ENCODE measurements at places on chromosomes 3 and 15. TPM values are rescaled to one million over a fixed set of nuclear protein-coding genes. Genes with fewer than 3 reads are reported as not detected.

DNA sequence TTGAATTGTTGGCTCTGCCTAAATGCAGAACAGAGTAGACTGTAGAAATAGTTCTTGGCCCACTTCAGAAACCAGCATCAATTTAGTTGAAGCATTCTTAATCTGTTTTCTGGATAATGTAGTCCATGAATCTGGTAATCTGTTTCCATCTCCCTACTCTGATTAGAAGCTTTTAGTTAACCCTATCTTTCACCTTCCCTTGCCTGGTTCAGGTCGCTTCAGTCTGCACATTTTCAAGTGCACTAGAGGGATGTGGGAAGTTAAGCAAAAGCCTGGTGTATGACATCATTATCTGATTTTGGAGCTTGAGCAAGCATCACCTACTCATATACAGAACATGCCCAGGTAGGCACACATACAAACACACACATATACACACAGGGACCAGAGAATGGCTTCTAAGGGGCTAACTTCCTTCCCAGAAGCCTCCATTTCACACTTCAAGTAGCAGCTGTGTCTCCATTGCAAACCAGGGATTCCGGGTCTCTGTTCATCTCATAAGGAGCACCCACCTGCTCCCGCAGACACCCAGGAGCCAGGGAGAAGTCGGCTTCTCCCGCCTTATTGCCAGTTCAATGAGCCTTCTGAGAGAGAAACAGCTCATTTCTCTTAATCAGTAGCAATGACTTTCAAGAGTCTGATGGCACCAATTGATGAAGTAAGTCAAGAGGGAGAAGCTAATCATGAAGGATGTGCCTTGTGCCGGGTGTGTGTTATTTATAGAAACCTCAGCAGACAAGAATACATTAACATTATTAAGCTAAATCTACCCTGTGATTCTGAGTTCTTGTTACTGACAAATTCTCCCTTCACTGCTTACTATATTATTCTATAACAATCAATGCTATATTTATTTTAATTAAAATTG lies 347.9 kb upstream of the STAC start:
- no peak overlapping the region for H3K27ac ChIP-seq
- no peaks in the 10 kb centered on the region for H3K27me3 ChIP-seq
- H3K36me3 ChIP-seq = no peaks in the 10 kb centered on the region
- H3K4me1 ChIP-seq = no peaks in the 10 kb centered on the region
- no peak overlapping the region for H3K4me3 ChIP-seq

DNA sequence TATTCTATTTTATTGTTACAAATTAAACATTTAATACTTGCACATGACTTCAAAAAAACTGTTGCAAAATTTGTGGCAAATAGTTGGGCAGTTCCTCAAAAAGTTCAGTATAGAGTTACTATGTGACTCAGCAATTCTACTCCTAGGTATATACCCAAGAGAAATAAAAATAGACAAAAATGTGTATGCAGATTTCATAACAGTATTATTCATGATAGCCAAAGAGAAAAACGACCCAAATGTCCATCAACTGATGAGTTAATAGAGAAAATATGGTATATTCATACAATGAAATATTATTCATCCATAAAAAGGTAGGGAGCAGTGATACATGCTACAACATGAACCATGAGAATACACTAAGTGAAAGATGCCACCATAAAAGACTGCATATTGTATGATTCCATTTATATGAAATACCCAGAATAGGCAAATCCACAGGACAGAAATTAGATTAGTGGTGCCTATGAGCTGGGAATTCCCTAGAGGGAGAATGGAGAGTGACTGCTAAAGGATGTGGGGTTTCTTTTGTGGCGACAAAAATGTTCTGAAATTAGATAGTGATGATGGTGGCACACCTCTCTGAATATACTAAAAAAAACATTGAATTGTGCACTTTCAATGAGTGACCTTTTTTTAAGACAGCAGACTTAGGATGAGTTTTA lies 31.6 kb upstream of the CLASP2 start:
- no peaks in the 10 kb centered on the region for H3K27me3 ChIP-seq
- no peak for DNase-seq
- H3K4me3 ChIP-seq = no peak overlapping the region

- H3K27ac ChIP-seq = no peak overlapping the region
- DNase-seq = no peak
- H3K36me3 ChIP-seq = no peaks in the 10 kb centered on the region
Observed at GRCh38 chr3:23834082-23834870, 28.5 kb downstream of the UBE2E1 start.

- H3K27me3 ChIP-seq = no peaks in the 10 kb centered on the region
- peak overlapping the region; percentile 65 for H3K27ac ChIP-seq
- no peak for DNase-seq
- H3K36me3 ChIP-seq = no peaks in the 10 kb centered on the region
Observed at GRCh38 chr3:4351164-4351855, 48.1 kb downstream of the SETMAR start.

DNA sequence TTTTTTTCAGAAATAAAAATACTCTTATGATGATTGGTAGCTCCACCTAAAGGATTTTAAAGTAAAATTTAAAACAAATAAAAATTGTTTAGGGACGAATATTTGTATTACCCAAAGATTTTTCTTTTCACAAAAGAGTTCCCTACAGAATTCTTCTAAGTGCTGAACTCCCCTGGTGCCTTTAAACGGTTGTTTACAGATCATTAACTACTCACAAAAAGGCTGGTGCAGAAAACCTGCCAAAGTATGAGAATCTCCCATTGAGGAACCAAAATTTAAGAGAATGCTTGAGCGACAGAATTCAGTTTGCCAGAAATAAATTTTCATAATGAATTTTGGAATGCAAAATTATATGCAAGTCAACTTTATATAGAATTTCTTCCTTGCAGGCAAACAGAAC lies 497.8 kb upstream of the NR2F2 start:
- no peak for DNase-seq
- no peaks in the 10 kb centered on the region for H3K27me3 ChIP-seq
- H3K36me3 ChIP-seq = no peaks in the 10 kb centered on the region
- H3K27ac ChIP-seq = no peak overlapping the region
- H3K4me1 ChIP-seq = no peaks in the 10 kb centered on the region
- H3K4me3 ChIP-seq = no peak overlapping the region

GRCh38 chr3:128984596-128984995 lies 9.3 kb downstream of the CFAP92 start:
- H3K4me1 ChIP-seq = no peaks in the 10 kb centered on the region
- H3K36me3 ChIP-seq = no peaks in the 10 kb centered on the region
- H3K4me3 ChIP-seq = no peak overlapping the region
- H3K27me3 ChIP-seq = no peaks in the 10 kb centered on the region

GRCh38 chr3:135218304-135218703 lies 423.2 kb downstream of the EPHB1 start:
- H3K36me3 ChIP-seq = no peaks in the 10 kb centered on the region
- H3K4me3 ChIP-seq = no peak overlapping the region
- H3K4me1 ChIP-seq = no peaks in the 10 kb centered on the region
- no peak for DNase-seq

- H3K27ac ChIP-seq = no peak overlapping the region
- no peaks in the 10 kb centered on the region for H3K4me1 ChIP-seq
- no peak for DNase-seq
- H3K36me3 ChIP-seq = no peaks in the 10 kb centered on the region
Observed at GRCh38 chr3:60775985-60776384, 475.3 kb downstream of the FHIT start.

GRCh38 chr3:150238048-150238802 lies 169.9 kb upstream of the TSC22D2 start:
- peak overlapping the region; percentile 72 for H3K27ac ChIP-seq
- no peak for DNase-seq
- H3K4me3 ChIP-seq = no peak overlapping the region
- peaks cover 71% of the 10 kb centered on the region for H3K4me1 ChIP-seq

DNA sequence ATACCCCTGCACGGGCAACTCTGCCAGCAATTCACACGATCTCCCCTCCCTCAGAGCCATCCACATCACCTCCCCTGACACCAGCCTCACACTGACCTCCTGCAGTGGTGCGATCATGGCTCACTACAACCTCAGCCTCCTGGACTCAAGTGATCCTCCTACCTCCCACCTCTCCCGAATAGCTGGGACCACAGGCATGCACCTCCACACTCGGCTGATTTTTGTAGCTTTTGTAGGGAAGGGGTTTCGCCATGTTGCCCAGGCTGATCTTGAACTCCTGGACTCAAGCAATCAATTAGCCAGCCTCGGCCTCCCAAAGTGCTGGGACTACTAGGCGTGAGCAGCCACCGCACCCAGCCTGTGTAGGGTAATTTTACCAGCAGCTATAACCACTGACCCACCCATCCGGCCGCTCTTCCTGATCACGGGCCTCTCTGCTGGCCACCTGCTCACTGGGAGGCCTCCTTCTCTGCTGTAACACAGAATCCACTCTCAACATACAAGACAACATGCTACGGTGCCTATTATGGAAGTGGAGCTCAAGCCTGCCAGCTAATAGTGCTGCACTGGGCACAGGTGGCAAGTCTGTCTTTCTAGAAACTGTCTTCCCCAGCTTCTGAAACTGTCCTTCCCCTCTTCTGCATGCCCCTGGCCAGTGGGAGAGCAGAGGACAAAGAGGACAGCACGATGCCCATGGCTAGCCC lies 4.6 kb downstream of the GP9 start:
- DNase-seq = no peak
- H3K36me3 ChIP-seq = no peaks in the 10 kb centered on the region
- peaks cover 7% of the 10 kb centered on the region for H3K4me1 ChIP-seq
- no peaks in the 10 kb centered on the region for H3K27me3 ChIP-seq
- H3K27ac ChIP-seq = no peak overlapping the region

DNA sequence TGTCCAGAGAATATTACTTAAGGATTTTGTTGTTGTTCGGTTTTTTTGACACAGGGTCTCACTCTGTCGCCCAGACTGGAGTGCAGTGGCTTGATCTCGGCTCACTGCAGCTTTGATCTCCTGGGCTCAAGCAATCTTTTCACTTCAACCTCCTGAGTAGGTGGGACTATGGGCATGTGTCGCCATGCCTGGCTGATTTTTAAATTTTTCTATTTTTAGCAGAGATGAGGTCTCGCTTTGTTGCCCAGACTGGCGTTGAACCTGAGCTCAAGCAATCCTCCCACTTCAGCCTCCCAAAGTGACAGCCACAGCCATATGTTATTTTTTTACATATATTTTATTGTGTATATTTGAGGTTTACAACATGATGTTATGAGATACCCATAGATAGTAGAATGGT lies 86.8 kb upstream of the UMPS start:
- H3K27me3 ChIP-seq = no peaks in the 10 kb centered on the region
- H3K4me1 ChIP-seq = no peaks in the 10 kb centered on the region

DNA sequence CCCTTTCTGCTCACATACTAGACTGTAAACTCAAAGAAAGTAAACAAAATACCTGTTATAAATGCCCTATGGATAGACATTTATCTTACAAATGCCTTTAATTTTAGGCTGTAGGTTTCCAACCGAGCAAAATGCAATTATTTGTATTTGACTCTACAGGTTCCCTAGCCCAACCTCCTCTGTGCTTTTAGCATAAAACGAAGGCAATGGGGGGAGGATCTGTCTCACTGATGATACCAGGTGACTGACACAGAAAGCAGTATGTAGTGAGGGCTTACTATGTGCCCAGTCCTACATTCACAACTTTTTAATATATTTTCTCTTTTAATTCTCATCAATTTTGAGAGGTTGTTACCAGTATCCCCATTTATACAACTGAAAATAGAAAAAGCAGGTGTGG lies 87.4 kb downstream of the OXNAD1 start:
- H3K27ac ChIP-seq = no peak overlapping the region
- no peaks in the 10 kb centered on the region for H3K27me3 ChIP-seq
- no peak for DNase-seq
- peaks cover 6% of the 10 kb centered on the region for H3K36me3 ChIP-seq
- H3K4me1 ChIP-seq = no peaks in the 10 kb centered on the region

- H3K4me3 ChIP-seq = no peak overlapping the region
- H3K27ac ChIP-seq = no peak overlapping the region
- H3K4me1 ChIP-seq = no peaks in the 10 kb centered on the region
- no peaks in the 10 kb centered on the region for H3K27me3 ChIP-seq
- no peak for DNase-seq
- no peaks in the 10 kb centered on the region for H3K36me3 ChIP-seq
Observed at GRCh38 chr3:173065543-173065981, 75.5 kb downstream of the SPATA16 start.

DNA sequence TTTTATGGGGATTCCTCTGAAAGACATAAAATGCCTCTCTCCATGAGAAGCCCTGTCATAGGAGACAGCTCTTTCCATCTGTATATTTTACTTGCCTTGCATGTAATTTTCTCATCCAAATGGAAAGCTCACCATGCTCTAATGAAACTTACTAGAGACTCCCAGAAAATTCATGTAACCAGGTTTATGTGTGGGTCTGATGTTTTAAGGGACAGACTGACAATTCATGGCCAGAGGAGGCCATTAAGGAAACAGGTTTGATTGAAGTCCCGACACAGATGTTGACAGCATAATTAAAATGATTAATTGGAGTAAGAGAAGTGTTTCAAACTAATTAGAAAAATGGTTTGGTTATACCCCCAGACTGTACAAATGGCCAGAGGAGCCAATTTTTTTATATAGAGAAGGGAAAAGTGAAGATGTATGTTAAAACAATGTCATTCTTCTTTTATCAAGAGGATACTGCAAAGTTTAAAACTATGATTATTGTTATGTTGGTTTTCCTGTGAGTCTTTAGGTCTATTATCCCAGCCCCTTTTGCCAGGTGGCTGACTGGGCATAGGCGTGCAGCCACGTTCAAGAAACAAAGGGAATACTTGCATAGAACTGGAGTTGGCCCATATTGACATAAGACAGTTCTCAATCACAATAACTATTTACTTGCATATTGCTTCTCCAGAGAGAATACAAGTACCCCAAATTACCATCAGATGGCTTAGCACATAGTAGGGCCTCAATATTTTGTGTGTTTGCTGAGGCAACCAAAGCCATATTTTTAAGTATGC lies 64.8 kb downstream of the RBMS3 start:
- no peak overlapping the region for H3K4me3 ChIP-seq
- no peaks in the 10 kb centered on the region for H3K27me3 ChIP-seq
- H3K36me3 ChIP-seq = no peaks in the 10 kb centered on the region
- DNase-seq = no peak
- H3K27ac ChIP-seq = no peak overlapping the region

DNA sequence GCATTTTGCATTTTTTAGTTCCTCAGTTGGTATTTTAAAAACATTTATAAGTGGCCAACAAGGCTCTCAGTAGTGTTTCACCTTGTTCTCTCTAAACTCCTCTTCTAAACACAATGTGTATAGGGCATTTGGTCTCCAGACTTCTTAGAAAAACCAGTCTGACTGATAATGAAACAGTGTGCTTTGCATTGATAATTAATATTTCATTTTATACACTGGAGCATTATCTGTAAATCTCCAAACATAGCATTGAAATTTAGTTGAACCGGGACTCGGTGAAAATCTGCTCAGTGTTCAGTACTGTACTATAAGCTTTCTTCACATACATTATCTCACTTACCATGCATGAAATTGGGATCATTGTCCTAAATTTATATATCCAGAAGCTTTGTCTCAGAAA lies 53.6 kb downstream of the SETD5 start:
- no peak overlapping the region for H3K4me3 ChIP-seq
- H3K27me3 ChIP-seq = no peaks in the 10 kb centered on the region
- no peak for DNase-seq

Gene MASP1
- total RNA-seq = 236 TPM

Gene RAB6B
- 4.3 TPM for total RNA-seq

Gene GUCA1C
- total RNA-seq = not detected

Gene CFAP100
- not detected for total RNA-seq

Gene ZNF860
- 0.81 TPM for total RNA-seq

Gene BCL2A1
- not detected for total RNA-seq

Gene NME9
- not detected for total RNA-seq

Gene PLIN1
- 49.6 TPM for total RNA-seq

Gene TRIM42
- not detected for total RNA-seq

All from sigmoid colon (tissue), 7 donors.